ENCODE measurements at places on chromosomes 5 and 9. TPM values are rescaled to one million over a fixed set of nuclear protein-coding genes. Genes with fewer than 3 reads are reported as not detected.

The XRCC4 gene
- total RNA-seq = 13.9 TPM

The WNK2 gene
- not detected for total RNA-seq

The ADRA1B gene
- not detected for total RNA-seq

The IL17B gene
- not detected for total RNA-seq

The PFN3 gene
- not detected for total RNA-seq

The PCDHB16 gene
- not detected for total RNA-seq

The SLC22A4 gene
- total RNA-seq = 2.5 TPM

The ZNF454 gene
- not detected for total RNA-seq
